ENCODE measurements at places on chromosomes 1 and 21.

DNA sequence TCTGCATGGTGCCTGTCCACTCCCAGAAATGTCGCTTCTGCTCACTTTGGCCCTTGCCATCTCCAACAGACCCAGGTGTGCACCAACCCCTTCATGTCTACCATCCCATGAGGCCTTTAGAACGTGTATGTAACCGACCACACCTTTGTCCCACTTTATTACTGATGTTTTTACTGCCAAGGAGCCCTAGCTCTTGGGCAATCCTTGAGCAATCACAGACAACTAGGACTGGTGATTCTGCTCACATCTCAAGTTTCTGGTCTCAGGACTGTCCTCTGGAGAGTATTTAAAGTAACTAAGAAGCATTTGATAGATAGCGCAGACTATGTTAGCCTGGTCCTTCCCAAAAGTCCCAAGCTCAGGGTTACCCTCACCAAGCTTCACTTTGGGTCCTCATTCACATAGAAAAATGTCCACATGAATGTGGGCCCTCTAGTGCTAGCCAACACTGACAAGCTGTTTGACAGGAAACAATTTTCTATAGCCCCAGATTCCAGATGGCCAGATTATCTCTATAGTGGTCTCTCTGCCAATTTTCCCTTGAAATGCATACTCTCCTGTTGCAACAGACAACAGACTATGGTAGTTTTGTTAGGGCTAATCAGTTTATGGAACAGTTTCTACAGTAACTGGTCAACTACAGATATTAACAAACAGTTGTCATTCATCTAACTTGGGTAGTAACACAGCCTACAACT lies 6.9 kb upstream of the TMEM81 start:
- DNase-seq: no peak

DNA sequence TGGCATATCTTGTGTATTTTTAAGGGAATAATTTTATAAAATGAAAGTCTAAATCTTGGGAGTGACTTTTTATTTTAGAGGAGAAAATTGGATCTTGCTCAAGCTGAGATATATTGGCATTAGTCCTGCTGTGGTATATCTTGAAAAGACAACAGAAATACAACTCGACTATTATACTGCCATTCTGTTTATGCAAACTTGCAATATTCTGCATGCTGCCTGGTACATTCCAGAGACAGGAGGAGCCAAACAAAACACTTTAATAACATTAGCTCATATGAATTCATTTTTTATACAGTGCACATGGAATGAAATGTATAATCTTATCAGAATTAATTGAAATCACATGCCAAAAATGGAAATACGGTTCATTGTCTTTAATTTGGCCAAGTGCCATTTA lies 176.0 kb upstream of the NRIP1 start:
- no peak for DNase-seq

- no peak for DNase-seq
These were observed 123.6 kb downstream of the LRRC53 start for GRCh38 chr1:74388855-74389254.

GRCh38 chr1:103457886-103458455 lies 67.5 kb upstream of the RNPC3 start:
- no peak for DNase-seq

- no peak for DNase-seq
These were observed 124.9 kb upstream of the HMGB4 start for GRCh38 chr1:33738976-33739375.

Measured in activated gamma-delta T cell treated with anti-CD3 and anti-CD28 coated beads, Interleukin-2, amount 50 U/mL, for 16 hours (primary cell).